ENCODE measurements at places on chromosomes 6 and 20.
A peak's percentile ranks its signal among the peaks of the same experiment; 100 is the strongest.

DNA sequence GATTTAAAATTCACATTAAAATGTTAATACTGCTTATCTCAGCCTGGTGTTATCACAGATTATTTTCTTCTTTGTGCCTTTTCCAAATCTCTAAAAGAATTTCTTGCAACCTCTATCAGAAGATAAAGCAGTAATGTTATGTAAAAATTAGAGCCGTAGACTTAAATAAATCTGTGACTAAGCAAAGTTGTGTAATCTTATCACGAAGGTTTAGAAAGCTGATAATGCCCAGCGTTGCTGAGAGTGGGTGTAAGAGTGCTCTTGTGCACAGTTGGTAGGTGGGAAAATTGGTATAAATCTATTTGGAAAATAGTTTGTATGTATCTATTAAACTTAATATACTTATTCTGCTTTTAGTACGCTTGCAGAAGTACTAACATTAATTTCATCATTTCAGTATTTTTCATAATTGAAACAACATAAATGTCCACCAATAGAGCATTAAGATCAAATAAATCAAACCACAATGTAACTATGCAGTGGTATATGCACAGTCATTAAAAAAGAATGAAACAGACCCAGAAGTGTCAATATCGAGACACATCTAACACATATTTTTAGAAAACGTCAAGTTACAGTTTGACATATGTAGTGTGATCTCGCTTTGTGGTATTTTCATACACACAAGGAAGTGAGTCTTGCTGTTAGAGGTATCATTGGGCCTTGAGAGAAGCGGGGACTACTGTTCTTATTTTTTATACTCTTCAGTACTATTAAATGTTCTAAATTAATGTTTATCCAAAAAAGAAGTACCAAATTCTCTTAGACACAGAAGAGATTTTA is 54.4 kb upstream of the PBOV1 start:
- DNase-seq, result no peak

DNA sequence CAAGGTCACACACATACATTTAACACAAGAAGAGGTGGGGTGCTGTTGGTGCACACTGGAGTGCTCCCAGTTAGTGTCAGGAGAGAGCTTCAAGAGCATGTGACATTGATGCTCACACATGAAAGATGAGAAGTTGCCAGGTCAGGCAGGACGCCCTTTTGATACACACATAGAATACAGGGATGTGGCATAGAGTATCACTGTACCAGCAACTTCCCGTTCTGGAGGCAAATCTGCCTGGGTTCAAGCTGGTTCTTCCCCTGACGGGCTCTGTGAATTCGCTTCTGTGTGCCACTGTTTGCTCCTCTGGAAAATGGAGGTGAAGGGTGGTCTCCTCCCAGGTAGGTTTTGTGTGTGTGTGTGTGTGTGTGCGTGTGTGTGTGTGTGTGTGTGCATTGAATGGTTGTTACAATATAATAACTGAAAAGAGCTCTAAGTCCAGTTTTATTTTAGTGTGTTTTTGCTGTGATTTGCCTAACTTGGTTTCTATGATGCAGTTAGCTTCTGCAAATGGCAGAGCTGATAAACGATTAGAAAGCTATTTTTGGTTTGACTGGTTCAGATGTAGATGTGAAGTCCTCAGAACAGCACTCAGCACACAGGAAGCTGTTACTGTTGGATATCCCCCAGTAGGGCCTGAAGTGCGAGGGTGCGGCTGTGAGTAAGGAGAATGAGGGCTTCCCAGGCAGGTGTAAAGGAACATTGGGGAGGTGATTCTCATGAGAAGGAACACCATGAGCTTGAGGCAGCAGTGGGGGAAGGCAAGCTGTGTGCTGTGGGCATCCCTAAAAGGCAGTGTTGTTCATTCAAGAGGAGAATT is 53.4 kb downstream of the HIVEP1 start:
- no peak for DNase-seq

- no peak for DNase-seq
These were observed 43.1 kb downstream of the BLTP3A start for GRCh38 chr6:34834789-34835518.

- DNase-seq, result no peak
These were observed 2.8 kb upstream of the FANCE start for GRCh38 chr6:35449287-35449881.

GRCh38 chr6:40376113-40376650 is 211.0 kb downstream of the LRFN2 start:
- DNase-seq, result no peak

DNA sequence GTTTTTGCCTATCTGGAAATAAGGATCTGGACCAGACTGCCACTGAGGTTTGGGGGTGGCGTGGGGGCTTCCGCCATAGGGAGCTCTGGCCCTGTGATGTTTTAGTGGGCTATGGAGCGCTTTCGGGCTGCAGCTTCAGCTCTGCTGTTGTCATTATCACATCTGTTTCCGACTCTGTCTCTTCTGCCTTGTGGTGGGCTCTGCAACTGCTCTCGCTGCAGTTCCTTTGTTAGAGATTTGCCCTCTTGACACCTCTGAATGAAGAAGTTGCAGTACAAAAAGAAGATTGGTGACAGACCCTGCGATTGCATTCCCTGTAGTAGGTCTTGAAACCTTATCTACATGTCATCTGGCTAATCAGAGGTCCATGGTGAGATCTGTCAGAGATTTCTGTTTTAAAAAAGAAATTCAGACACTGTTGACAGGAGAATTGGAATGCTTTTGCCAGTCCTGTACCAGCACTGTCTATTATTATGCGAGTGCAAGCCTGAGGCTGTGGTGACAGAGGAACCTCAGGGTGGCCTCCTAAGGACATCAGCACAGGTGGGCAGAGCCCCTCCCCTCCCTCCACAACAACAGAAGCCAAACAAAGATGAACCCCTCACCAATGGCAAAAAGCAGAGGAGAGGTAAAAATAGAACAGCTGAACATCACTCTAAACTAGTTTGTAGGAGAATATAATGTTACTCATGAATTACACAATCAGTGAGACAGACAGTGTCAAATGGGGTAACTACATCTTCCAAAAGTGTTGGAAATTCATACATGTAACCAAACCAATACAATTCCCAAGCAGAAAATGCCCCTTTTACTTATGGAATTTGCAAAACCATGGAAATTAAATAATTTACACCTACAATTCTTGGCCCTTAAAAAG is 63.5 kb upstream of the DEFB112 start:
- no peak for DNase-seq

GRCh38 chr6:160667639-160668481 is 3.8 kb upstream of the LPA start:
- DNase-seq, result no peak

DNA sequence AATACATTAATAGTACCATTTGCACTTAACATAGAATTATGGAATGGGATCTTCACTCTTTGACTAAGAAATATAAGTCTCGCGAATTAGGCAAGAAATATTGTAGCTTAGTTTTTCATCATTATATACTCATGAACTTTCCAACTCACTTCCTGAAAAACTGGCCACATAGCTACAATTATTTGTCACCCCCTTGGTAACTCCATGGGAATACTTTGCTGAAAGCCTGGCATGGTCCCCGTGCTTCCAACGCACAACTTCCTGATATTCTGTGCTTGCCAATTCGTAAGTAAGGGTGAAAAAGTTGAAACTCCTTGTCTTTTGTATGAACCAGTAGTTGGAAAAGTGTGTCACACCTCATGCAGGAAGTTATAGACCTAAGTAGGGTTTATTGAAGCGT is 23.7 kb upstream of the HLA-DQA1 start:
- no peak for DNase-seq

- no peak for DNase-seq
These were observed 67.5 kb upstream of the PRL start for GRCh38 chr6:22364306-22364705.

DNA sequence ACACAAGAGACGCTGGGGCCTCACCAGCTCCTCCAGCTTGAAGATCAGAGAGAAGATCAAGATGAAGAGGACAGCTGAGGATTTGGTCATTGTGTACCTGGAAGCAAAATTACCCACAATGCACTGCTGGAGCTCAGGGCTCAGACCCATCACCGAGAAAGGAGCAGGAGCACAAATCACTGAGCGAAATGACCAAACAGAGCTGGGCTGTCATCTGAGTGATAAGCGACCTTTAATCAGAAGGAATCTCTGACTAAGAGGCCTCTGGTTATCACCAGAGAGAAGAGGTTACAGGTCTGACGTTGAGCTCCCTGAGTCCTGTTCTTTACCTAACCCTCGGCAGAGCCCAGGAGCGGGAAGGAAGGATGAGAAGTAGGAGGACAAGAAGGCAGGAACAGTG is 47.5 kb upstream of the CDH22 start:
- DNase-seq, result no peak

GRCh38 chr20:21498195-21498594 is 15.7 kb downstream of the NKX2-2 start:
- no peak for DNase-seq

- DNase-seq, result no peak
These were observed 516 bp downstream of the GTPBP2 start for GRCh38 chr6:43628393-43629103.

DNA sequence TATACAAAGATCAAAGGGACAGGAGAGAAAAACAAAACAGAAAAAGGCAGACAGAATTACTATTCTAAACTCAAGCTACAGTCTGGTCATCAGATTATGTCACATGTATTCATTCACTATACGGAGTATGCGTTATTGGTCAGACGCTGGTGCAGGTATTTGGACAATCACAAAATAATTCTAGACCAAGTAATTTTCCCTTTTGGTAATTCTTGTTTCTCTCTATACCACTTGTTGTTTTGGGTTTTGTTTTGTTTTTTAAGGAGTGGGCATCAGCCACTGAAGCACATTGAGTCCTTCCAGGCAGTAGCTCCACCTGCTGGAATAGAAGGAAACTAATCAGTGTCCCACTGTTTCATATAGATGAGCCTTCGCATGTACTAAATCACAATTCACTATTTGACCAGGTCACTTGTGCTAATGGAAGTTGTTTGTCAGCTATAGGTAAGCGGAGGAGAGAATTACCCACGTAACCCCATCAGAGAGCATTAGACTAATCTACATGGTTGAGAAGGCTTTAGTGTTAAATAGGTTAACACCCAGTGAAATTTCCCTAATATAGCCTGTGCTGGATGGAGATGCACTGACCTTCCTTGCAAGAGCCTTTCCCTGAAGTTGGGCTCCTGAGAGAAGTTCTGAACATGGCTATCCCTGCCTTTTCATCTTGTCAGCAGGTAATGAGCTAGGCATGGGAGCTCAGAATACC is 77.9 kb downstream of the TNFAIP3 start:
- DNase-seq, result peak; percentile 7

DNA sequence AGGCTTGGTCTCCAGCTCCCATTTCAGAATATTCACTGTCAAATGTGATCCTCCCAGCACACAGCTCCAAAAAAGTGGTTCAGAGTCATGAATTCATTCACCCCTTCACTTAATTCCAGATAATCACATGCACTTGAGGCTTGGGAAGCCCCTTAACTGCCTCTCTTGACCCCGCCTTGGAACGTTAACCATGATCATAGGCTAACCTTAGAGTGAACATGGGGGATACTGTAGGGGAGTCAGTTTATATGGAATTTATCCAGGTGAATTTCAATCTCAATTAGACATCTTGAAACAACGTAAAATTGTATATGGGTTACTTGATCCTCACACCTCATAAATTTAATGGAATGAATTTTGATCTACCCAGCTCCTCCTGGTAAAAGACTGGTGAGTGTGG is 346.8 kb upstream of the ARID1B start:
- DNase-seq, result no peak

DNA sequence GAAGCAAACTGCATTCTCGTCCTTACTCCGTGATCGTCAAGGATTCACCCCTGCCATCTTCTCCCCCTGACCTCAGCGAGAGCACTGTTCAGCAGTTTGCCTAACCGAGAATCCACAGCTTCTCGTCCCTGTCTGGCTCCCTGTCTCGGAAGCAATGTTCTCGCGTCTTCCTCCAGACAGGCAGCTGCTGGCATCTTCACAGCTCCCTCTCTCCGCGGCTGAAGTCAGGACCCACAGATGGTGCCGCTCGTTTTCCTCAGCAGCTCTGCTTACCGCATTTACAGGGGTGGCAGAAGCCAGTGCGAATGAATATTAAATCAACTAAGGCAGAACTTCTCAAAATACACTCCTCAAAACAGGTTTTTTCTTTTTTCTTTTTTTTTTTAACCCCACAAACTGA is 18.9 kb upstream of the SLC22A2 start:
- DNase-seq, result no peak

GRCh38 chr6:72657407-72658197 is 35.7 kb downstream of the KCNQ5 start:
- DNase-seq, result no peak

DNA sequence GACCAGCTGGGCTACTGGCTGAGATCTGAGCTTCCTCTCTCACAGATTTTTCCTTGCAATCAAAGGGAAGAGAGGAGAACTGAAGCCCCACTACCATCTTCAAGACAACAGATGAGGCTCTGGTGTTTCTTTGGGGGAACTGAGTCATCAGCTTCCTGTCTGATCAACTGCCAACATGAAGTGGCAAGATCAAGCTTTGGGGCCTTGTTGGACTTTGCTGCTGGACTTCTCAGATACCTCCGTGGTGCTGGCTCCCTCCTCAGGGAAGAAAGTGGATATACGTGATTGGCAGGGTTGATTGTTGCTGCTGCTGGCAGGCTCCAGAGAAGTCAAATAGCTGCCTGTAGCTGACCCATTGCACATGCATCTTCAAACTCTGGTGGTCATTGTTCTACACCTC is 3.6 kb upstream of the TOX2 start:
- DNase-seq, result peak; percentile 66

- DNase-seq, result no peak
These were observed 11.8 kb downstream of the ENPP1 start for GRCh38 chr6:131819572-131820124.

DNA sequence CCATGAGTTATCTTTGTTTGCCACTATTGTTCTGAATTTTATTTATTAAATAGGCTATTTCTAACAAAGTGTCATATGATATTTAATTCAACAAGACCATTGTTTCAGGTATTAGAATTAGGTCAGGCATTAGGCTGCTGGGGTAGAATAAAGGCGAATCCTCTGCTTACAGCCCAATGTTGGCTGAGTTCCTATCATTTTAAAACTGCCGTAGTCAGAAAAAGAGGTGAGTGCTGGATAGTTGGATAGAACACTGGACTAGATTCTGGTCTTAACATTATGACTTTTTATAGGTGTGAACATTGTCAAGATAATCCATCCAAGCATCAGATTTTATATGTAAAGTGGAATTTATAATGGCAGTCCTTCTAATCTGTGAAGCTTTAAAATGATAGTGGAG is 6.3 kb downstream of the RIMS1 start:
- no peak for DNase-seq

DNA sequence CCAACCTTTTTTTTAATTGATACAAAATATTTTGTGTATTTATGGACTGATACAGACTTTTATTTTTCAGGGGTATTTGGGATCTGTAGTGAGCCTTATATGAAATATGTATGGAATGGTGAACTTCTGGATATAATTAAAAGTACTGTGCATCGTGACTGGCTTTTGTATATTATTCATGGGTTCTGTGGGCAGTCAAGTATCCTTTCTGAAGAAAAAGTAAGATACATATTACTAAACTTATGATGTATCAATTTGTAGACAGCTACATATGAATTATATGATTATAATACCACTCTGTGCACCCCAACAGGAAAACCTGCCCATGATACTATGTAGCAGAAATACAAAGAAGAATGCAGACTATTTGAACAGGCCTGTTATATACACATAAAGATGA is 47.2 kb downstream of the FIG4 start:
- no peak for DNase-seq

Measured in SW 1271 (cell line).